ENCODE measurements at places on chromosomes 16 and 17.

GRCh38 chr17:44010966-44011647, 3.7 kb downstream of the TMEM101 start:
- DNase-seq, result no peak

GRCh38 chr17:77570565-77570898, 388.0 kb upstream of the TNRC6C start:
- DNase-seq, result no peak

- peak; percentile 89 for DNase-seq
Observed at GRCh38 chr17:6455321-6455705, 11.1 kb downstream of the PIMREG start.

DNA sequence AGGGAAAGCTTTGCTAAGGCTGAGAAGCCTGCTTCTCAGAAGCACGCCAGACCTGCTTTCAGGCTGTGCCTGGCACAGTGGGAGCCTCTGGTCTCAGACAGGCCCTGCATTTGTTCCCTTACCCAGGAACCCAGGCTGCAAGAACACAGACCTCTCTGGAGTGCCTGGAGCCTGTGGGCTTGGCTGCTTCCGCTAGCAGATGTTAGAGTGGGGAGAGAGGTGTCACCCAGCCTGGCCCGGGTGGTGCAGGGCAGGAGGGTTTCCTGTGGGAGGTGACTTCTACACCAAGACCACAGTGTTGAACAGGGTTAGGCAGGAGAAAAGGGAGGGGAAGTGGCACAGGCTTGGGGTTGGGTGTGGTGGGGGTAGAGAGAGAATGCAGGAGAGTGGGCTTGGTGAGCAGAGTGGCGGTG, 35.8 kb upstream of the ADGRG1 start:
- no peak for DNase-seq

- DNase-seq, result no peak
Observed at GRCh38 chr17:47791025-47791424, 30.6 kb downstream of the OSBPL7 start.

All from thyroid gland (tissue), 4 donors.